ENCODE measurements at places on chromosomes 12 and 14.

DNA sequence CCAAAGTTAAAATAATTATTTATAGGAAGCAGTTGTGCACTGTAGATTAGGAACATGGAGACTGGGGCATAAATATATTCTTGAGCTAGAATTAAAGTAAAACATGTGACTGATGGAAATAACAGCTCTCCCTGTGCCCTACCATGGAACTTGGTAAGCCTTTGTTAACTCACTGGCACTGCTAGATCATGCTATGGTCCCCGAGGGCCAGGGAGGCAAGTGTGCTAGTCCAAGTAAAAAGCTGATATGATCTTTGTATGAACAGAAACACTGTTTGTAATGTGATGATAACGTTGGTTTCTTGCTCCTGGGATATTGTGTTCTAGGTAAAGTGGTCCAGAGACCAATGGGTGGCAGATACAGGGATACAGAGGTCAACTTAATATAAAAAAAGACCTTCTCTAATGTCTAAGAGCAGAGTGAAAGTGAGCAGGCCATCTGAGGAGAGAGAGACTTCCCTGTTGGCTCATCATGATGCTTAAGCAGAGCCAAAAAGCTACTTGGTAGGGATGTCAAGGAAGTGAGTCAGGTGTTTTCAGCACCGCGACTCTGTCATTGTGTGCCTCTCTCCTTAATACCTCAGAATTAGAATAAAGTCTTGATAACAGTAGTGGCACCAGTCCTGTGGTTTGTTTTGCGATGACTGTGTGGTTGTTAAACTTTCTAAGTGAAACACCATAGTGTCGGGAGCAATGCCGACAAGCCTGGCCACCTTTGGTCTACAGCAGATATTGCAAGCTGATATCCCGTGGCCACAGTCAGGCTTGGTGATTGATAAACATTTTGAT lies 27.6 kb downstream of the BICD1 start:
- no peak for DNase-seq

DNA sequence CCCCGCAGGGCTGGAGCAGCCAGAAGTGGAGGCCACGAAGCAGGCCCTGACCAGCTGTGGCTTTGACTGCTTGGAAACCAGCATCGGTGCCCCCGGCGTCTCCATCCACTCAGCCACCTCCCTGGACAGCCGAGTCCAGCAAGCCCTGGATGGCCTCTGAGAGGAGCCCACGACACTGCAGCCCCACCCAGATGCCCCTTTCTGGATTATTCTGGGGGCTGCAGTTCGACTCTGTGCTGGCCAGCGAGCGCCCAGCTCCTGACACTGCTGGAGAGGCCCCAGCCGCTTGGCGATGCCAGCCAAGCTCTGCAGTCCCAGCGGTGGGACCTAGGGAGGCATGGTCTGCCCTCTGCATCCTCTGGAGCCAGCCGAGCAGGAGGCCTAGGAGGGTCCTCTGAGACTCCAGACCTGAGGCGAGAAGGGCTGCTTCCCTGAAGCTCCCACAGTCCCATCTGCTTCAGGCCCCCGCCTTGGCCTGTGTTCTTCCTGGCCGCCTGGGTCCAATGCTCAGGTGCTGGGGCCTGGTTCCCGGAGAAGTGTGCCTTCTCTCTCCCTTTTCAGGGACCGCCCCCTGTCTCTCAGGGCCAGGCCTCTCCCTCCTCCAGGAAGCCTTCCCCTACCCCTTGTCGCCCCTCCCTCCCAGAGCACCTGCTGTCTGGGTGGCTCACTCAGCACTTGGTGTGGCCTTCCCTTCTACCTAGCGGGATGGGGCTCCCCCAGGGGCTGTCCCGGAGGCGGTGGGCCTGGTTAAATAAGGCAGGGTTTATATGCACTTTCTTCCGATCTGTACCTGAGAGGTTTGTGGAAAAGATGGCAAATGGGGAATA lies 23.0 kb downstream of the MVK start:
- no peak for DNase-seq

- no peak for DNase-seq
Measured at GRCh38 chr12:116502989-116503496, 56.1 kb upstream of the MAP1LC3B2 start.

DNA sequence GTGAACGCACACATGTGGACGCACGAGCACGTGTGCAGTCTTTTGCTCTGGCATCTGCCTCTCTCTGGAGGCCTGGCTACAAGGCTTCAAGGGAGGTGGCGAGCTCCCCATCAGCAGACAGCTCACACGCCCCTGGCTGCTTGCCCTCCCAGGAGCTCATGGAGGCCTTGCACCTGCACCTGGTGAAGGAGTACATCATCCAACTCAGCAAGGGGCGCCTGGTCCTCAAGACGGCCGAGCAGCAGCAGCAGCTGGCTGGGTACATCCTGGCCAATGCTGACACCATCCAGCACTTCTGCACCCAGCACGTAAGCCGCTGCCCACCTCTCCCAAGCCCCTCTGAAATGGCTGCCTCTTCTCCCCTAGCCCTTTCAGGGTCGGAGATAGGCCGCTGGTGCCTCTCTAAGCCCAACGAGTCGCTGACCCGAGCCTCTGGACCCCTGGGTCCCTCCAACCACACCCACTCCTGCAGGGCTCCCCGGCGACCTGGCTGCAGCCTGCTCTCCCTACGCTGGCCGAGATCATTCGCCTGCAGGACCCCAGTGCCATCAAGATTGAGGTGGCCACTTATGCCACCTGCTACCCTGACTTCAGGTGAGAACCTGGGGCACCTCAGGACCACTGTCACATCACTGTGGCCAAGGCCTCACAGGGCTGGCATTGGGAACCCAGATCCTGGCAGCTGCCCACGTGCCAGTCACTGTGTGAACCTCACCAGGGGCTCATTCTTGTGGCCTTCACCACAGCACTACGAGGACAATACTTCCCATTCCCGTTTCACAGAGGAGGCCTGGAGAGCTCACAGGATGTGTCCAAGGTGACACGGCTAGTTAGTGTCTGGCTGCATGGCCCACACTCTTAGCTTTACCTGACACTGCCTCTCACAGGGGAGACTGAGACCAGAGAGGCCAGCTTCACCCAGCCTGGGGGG lies 10.2 kb downstream of the TNFAIP2 start:
- no peak for DNase-seq

DNA sequence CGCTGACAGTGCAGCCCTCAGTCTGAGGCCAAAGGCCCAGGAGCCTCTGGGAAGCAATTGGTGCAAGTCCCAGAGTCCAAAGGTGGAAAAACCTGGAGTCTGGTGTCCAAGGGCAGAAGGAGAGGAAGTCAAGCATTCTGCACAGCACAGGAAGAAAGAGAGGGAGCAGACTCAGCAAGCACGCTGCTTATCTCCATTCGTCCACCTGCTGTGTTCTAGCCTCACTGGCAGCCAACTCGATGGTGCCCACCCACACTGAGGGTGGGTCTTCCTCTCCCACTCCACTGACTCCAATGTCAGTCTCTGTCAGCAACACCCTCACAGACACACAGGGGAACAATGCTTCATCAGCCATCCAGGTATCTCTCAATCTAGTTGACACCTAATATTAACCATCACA lies 38.8 kb downstream of the HELB start:
- no peak for DNase-seq

DNA sequence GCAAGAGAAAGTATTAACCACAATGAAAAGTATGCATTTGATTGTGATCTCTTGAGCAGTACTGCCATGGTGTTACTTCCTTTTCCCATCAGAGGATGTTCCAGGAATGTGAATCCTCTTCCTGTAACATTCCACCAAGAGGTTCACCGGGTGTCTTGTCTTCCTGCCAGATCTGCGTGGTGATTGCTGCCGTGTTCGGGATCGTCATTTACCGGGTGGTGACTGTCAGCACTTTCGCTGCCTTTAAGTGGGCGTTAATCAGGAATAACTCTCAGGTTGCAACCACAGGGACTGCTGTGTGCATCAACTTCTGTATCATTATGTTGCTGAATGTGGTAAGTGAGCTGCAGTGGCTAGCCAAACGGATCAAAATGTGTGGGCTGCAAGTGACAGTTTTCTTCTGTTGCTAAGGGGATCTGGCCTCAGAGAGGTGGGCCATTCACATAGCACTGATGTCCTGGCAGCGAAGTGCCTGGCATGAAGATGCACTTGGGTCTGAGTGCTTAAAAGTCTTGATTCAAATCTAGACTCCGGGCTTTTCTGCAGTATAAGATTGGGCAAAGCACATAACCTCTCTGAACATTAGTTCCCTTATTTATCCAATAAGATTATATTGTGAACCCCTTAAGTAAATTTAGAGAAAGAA lies 123.4 kb downstream of the SLC5A8 start:
- DNase-seq: no peak

- DNase-seq: peak; percentile 36
Measured at GRCh38 chr14:93655078-93655750, 133.1 kb downstream of the PRIMA1 start.

DNA sequence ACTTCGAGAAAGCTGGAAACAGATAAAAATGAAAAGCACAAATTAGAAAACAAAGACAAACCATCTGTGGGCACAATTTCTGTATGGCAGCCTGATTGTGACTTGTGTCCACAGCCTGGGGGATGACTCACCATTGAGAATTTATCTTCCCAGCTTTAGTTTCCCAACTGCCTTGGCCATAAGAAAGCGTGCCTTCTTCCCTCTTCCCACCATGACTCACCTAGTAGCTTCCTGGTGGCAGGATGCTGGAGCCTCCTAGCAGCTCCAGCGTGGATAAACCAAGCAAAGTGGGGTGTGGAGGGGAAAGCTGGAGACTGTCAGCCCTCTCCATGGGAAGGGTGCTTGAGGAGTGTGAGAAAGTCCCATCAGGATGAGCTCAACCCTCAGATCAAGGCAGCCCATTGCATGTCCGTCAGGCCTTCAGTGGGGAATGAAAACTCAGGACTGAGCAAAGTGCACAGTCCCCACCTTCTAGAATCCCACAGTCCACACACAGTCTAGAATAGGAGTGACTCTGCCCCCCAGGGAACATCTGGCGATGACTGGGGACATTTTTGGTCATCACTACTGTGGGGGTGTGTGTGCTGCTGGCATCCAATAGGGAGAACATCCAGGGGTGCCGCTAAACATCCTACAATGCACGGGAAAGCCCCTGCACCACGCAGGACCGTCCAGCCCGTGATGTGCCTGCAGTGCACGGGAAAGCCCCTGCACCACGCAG lies 22.4 kb upstream of the SERPINA6 start:
- DNase-seq: no peak

GRCh38 chr14:51697848-51698247 lies 46.1 kb downstream of the FRMD6 start:
- DNase-seq: no peak

DNA sequence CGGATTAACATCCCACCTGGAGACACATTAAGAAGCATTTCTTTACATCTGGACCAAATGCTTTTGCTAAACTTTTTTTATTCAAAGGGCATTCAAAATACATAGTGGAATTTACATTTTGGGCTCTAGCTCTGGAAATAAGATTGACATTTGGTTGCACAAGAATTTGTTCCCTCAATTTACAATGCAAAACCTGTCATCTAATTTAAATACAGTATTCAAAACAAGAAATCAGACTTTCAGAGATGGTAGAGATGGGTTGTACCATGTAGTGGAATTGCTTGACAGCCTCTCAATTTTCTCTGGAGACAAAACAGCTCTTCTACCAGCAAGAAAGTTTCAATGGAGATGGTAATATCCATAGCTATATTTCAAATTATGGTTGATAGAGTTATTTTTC lies 275.8 kb downstream of the ATP23 start:
- DNase-seq: no peak

DNA sequence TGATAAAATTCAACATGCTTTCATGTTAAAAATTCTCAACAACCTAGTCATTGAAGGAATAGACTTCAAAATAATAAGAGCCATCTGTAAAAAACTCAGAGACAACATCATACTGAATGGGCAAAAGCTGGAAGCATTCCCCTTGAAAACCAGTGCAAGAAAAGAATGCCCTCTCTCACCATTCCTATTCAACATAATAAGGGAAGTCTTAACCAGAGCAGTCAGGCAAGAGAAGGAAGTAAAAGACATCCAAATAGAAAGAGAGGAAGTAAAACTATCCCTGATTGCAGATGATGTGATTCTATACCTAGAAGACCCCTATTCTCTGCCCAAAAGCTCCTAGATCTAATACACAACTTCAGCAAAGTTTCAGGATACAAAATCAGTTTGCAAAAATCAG lies 52.9 kb downstream of the APOBEC1 start:
- no peak for DNase-seq

DNA sequence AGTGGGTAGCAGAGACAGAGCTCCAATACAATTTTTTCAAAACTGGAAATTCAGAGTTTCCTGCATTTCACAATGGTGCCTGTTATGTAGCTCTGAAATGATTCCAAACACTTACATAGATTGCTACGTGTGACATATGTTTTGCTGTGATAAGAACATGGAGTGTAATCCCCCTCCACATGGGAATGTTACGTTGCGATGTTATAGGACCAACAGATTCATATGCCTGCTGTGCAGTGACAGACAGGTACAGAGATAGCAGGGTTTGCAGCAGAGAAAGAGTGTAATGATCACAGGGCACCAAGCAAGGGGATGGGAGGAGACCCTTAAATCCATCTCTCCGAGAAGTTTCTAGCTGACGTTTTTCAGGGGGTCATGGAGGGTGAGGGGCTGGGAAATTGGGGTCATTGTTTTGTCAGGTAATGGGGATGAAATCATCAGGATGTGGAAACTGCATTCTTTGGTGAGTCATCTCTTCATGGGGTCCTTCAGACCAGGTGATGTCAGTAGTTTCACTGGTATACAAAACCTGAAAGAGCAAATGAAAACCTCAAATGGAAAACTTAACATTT lies 76.6 kb upstream of the OSBPL8 start:
- DNase-seq: no peak

DNA sequence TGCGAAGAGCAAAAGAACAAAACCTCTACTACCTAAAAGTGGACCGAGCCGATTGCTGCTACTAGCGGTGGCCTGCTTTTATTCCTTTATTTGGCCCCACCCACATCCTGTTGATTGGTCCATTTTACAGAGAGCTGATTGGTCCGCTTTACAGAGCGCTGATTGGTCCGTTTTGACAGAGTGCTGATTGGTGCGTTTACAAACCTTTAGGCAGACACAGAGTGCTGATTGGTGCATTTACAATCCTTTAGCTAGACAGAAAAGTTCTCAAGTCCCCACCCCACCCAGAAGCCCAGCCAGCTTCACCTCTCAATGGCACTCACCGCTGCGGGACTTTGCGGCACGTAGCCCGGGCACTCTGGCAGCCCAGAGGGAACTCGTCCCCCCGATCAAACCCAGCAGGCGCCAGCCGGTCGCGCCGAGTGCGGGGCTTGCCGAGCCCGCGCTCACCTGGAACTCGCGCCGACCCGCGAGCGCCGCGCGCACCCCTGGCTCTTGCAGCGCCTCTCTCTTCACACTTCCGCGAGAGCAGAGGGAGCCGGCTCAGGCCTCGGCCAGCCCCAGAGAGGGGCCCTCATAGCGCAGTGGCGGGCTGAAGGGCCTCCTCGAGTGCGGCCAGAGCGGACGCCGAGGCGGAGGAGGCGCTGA lies 8.7 kb upstream of the FGD4 start:
- no peak for DNase-seq

- no peak for DNase-seq
Measured at GRCh38 chr14:75168586-75169335, 7.7 kb downstream of the TMED10 start.

GRCh38 chr12:85829391-85829790 lies 6.8 kb downstream of the RASSF9 start:
- DNase-seq: no peak

GRCh38 chr12:63319386-63319785 lies 168.4 kb upstream of the AVPR1A start:
- DNase-seq: no peak

GRCh38 chr12:118746960-118747359 lies 234.4 kb upstream of the SRRM4 start:
- DNase-seq: no peak

GRCh38 chr14:100193417-100194357 lies 34.2 kb upstream of the DEGS2 start:
- DNase-seq: no peak
